Progenitor cell of endocrine pancreas (in vitro differentiated cells): ENCODE measurements at places on chromosomes 3 and 15. TPM values are rescaled to one million over a fixed set of nuclear protein-coding genes. Genes with fewer than 3 reads are reported as not detected.

GRCh38 chr3:122668930-122669730 lies 11.5 kb upstream of the PARP14 start:
- H3K4me1 ChIP-seq = no peaks in the 10 kb centered on the region
- no peak for DNase-seq
- H3K4me3 ChIP-seq = no peak overlapping the region
- H3K36me3 ChIP-seq = no peaks in the 10 kb centered on the region
- no peaks in the 10 kb centered on the region for H3K27me3 ChIP-seq

DNA sequence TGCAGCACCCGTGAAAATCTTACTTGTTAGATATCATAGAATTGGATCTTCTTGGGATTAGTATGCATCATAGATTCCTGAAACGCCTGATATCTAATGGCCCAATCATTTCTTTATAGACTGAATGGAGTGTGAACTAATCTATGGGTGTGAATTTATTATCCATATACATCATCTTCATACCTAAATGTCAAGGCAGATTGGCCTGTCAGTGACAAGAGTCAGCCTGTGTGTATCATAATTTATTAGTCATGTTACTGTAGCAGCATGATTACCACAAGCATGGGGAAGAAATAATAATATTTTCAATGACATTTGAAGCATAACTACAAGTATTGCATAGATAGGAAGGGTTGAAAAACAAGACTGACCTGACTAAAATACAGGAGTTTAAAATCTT lies 235.8 kb downstream of the RAP2B start:
- H3K4me1 ChIP-seq = no peaks in the 10 kb centered on the region
- H3K27me3 ChIP-seq = no peaks in the 10 kb centered on the region
- no peak overlapping the region for H3K27ac ChIP-seq
- no peak overlapping the region for H3K4me3 ChIP-seq

DNA sequence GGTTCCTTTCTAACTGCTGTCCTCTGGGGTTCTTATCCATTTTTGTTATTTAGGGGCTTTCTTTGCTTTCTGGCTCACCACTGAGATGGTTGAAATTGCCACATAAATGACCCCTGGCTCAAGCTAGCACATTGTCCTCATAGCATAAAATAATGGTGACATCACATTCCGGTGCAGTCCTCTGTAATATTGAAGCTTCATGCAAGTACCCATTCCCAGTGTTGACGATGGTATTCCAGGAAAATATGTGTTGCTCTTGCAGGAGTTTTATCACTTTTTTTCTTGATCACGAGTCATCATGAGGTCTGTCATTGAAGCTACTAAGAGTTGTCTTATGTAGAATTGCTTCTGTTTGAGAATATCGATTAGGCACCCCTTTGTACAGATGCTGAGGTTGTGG lies 56.1 kb downstream of the CRTC3 start:
- H3K27me3 ChIP-seq = no peaks in the 10 kb centered on the region
- peaks cover 6% of the 10 kb centered on the region for H3K4me1 ChIP-seq
- peaks cover 2% of the 10 kb centered on the region for H3K36me3 ChIP-seq
- H3K4me3 ChIP-seq = no peak overlapping the region

- no peaks in the 10 kb centered on the region for H3K36me3 ChIP-seq
- H3K4me3 ChIP-seq = no peak overlapping the region
- H3K4me1 ChIP-seq = peaks cover 2% of the 10 kb centered on the region
- H3K27ac ChIP-seq = no peak overlapping the region
Measured at GRCh38 chr3:57497904-57498303, 46.2 kb downstream of the DNAH12 start.

GRCh38 chr3:186529201-186529999 lies 14.8 kb downstream of the CRYGS start:
- H3K27me3 ChIP-seq = peaks cover 4% of the 10 kb centered on the region
- no peaks in the 10 kb centered on the region for H3K36me3 ChIP-seq
- no peak overlapping the region for H3K4me3 ChIP-seq
- H3K27ac ChIP-seq = no peak overlapping the region
- no peak for DNase-seq

The TMEM212 gene
- not detected in 2 replicates for total RNA-seq

The C3orf70 gene
- 5.8 and 5.9 TPM in 2 replicates for total RNA-seq
